ENCODE measurements at places on chromosomes 13 and 19. TPM values are rescaled to one million over a fixed set of nuclear protein-coding genes. Genes with fewer than 3 reads are reported as not detected.

ZNF57 gene
- polyA plus RNA-seq = 0.97 TPM

DNA sequence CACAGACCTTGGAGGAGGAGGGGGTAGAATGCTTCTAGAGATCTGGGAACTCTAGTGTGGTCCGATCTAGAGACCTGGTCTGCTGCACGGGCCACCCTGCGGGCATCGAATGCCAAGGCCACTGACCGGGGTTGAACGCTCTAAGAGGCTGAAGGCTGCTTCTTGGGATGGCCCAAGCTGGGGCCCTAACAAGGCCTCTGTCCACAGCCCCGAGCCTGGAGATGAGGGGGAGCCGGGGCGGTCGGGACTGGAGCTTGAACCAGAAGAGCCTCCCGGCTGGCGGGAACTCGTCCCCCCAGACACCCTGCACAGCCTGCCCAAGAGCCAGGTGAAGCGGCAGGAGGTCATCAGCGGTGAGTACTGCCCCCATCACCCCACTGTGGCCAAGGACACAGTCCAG is 15.3 kb downstream of the ARHGEF1 start:
- H3K36me3 ChIP-seq = peaks cover 52% of the 10 kb centered on the region
- H3K4me1 ChIP-seq = peaks cover 57% of the 10 kb centered on the region
- H3K27ac ChIP-seq = peak overlapping the region; percentile 5
- no peaks in the 10 kb centered on the region for H3K27me3 ChIP-seq

- no peaks in the 10 kb centered on the region for H3K4me1 ChIP-seq
- H3K36me3 ChIP-seq = no peaks in the 10 kb centered on the region
- no peaks in the 10 kb centered on the region for H3K27me3 ChIP-seq
- DNase-seq = no peak
Measured at GRCh38 chr19:3403489-3404323, 37.3 kb downstream of the NFIC start.

DNA sequence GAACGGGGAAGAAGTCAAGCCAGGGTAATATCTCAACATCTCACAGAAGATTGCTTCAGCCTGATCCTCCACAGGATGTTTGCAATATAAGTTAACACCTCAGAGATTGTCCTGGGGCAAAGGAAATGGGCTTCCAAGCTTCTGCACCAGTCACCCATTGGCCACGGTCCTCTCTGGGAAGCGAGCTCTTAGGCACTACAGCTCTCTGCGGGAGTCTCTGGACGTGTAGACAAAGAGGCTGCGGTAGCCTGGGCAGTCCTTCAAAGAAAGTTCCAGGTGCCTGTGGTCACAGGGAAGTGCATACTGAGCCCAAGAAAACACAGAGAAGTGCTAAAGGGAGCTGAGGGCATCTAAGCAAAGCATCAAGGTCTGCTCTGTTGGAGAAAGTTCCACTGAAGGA is 805.7 kb downstream of the DIAPH3 start:
- no peak for DNase-seq
- H3K4me1 ChIP-seq = no peaks in the 10 kb centered on the region
- no peak overlapping the region for H3K27ac ChIP-seq
- no peaks in the 10 kb centered on the region for H3K27me3 ChIP-seq
- no peak overlapping the region for H3K4me3 ChIP-seq

- H3K27me3 ChIP-seq = no peaks in the 10 kb centered on the region
Measured at GRCh38 chr13:113035213-113035800, 66.3 kb downstream of the MCF2L start.

GRCh38 chr13:20550799-20551198 is 16.2 kb upstream of the IFT88 start:
- no peaks in the 10 kb centered on the region for H3K27me3 ChIP-seq
- no peaks in the 10 kb centered on the region for H3K36me3 ChIP-seq
- H3K4me1 ChIP-seq = no peaks in the 10 kb centered on the region

SYNE4 gene
- 0.14 TPM for polyA plus RNA-seq

CGB2 gene
- not detected for polyA plus RNA-seq

DNA sequence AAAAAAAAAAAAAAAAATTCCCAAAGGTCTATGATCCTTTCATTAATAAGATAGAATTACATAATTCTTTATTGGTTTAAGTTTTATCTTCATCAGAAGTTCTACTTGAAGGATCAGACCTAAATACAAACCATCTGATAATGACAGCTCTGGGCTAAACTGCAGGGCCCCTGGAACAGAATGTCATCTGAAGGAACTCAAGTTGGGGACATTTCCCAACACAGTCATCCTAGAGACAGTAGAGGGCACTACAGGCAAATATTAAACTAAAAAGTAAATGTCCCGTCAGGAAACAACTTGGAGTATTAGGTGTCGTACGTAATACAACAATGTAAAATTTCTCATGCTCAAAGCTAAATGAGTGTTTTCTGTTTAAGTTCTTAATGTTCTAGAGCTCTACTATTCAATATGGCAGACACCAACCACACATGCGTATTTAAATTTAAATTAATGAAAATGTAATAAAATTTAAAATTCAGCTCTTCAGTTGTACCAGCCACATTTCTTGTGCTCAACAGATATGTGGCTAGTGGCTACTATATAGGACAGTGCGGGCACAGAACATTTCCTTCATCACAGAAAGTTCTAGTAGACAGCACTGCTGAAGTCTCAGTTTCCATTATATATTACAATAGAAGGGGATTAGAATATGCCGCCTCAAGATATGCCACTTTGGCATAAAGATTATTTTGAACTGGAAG is 21.8 kb upstream of the NAXD start:
- H3K4me1 ChIP-seq = no peaks in the 10 kb centered on the region
- H3K27me3 ChIP-seq = no peaks in the 10 kb centered on the region
- no peaks in the 10 kb centered on the region for H3K36me3 ChIP-seq

DNA sequence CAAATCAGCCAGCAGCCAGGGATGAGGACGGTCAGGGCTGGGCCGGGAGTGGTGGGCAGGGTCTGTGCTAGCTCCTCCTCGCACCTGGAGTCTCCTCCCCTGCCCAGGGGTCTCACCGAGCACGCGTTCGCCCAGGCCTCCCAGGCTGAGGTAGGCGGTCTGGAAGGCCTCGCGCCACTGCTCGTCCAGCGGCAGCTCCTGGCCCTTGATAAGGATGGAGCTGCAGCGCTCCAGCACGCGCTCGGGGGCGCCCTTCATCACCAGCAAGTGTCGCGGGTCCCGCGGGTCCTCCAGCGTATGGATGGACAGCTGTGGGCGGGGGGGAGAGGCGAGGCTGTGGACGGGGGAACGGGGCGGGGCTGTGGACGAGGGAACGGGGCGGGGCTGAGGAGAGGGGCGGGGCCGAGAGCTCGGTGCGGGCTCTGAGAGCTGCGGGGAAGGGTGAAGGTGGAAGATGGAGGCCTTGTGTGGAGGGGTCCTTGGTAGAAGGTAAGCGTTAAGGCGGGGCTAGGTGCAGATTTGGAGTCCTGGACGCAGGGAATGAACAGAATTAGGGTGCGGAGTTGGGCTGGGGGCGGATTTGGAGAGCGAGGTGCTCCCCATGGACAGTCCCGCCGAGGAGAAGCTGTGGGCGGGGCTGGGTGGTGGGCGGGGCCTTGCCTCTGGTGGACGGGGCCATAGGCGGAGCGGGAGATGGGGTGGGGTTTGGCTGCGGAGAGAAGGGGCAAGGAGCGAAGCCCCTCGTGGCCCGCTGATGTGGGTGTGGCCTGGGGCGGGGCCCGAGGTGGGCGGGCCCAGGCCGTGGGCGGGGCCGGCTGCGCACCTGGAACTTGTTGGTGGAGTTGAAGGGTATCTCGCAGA is 5.7 kb downstream of the ATP4A start:
- peak overlapping the region; percentile 33 for H3K4me3 ChIP-seq
- H3K36me3 ChIP-seq = no peaks in the 10 kb centered on the region
- no peaks in the 10 kb centered on the region for H3K4me1 ChIP-seq
- H3K27me3 ChIP-seq = peaks cover 10% of the 10 kb centered on the region
- DNase-seq = peak; percentile 47
- H3K27ac ChIP-seq = no peak overlapping the region

Data from naive thymus-derived CD4-positive, alpha-beta T cell (primary cell).